Activated naive CD4-positive, alpha-beta T cell (primary cell): ENCODE measurements at places on chromosomes 11 and 22.
A peak's percentile ranks its signal among the peaks of the same experiment; 100 is the strongest.

DNA sequence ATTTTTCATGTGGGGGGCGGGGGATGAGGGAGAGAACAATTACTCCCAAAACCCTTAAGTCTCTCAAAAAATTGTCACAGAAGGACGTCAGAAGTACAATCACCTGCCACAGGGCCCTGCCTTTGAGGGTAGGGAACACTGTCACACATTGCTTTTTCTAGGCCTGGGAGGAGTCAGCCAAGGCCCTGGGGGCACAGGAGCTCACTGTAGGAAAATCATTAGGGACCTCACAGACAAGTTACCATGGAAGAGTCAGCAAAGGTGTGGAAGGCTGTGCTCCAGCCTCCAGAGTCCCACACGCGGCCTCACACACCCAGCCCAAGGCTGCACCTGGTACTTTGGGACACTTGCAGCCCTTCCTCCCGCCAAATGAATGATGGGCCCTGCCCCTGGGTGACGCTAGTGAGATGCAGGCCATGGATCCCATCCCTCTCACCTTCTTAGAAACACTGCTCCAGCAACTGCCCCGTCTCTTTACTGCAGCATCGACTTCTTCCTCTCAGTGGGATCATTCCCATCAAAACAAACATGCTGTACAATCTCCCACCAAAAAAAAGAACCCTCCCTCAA lies 3.3 kb downstream of the PLEKHA7 start:
- no peak for DNase-seq

GRCh38 chr22:23829845-23830372 lies 8.9 kb downstream of the DERL3 start:
- DNase-seq: no peak

GRCh38 chr22:22787786-22788459 lies 99.7 kb upstream of the IGLL5 start:
- peak; percentile 42 for DNase-seq

DNA sequence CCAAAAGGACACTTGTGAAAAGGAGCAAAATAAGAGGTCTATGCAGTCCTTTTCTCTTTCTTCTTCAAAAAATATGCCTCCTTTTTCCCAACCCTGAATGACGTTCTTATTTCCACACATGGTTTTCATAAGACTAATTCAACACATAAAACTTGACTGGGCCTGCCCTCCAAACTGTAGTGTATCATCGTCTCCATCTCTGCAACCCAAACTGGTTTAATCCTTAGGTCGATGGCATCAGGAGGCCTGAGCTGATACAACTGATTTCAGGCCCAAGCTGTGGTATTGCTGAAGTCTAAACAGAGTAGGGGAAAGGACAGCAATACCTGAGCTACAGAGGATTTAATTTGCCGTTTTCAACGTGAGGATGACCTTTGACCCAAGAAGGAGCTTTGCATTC lies 130.0 kb upstream of the MTNR1B start:
- no peak for DNase-seq

- DNase-seq: no peak
Measured at GRCh38 chr11:131787119-131787518, 416.7 kb downstream of the NTM start.

DNA sequence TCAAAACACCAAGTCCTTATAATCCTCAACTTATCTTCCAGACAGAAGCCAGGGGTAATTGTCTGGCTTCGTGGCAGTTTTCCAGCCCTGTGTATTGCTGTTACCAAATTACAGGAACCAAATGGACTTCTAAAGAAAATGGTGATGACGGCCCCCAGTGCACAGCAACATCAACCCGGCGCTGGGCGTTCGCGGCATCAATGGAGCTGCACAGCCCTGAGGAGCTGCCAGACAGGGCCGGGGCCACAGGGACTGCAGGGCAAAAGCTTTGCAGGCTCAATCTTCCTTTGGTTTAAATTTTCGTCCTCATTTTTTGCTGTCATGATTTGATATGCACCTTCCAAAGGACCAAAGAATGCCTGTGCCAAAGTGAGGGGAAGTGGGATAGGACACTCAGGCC lies 292.5 kb downstream of the BRD1 start:
- DNase-seq: no peak

- no peak for DNase-seq
Measured at GRCh38 chr11:60792521-60792920, 7.4 kb downstream of the MS4A10 start.

GRCh38 chr22:44815099-44816070 lies 63.0 kb downstream of the ARHGAP8 start:
- DNase-seq: no peak

- no peak for DNase-seq
Measured at GRCh38 chr22:44316393-44317122, 3.8 kb upstream of the SHISAL1 start.

DNA sequence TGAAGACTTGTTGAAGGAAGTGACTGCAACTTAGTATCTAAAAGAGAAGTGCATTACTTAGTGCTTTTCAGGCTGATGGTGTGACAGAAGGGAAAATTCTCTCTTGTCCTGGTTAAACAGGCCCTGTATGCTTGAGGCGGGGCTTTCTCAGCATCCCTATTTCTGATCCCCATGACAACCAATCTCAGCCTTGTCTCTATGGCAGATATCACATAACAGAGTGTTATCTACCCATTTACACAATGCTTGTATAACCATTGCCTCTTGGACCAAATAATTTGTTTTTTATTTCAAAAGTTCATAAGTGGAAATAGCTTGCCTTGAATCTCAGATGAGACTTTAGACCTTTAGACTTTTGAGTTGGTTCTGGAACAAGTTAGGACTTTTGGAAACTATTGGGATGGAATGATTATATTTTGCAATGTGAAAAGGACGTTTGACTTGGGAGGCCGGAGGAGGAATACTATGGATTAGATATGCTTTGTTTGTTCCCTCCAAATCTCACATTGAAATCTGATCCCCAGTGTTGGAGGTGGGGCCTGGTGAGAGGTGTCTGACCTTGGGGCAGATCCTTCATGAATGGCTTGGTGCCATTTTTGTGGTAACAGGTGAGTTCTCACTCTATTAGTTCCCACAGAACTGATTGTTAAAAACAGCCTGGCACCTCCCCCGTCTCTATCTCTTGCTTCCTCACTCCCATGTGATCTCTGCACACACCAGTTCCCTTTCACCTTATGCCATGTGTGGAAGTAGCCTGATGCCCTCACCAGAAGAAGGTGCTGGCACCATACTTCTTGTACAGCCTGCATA lies 3.1 kb upstream of the GLYAT start:
- DNase-seq: no peak

DNA sequence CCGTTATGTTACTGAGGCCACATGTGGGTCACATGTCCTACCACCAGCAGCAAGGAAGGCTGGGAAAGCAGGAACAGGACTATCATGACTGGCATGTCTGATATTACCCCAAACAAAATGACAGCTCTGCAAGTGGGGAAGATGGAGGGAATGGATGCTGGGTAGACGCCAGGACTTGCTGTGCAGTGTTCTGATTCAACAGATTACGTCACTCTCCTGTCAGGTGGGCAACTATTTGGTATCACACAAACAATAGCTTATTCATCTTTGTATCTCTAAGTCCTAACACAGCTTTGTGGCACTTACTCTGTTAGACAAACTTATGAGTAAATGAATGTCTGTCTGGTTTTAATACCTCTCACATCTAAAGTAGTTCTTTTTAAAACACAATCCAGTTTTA lies 105.2 kb downstream of the SPON1 start:
- DNase-seq: no peak

- DNase-seq: no peak
Measured at GRCh38 chr11:123137431-123138224, 57.4 kb downstream of the CLMP start.

GRCh38 chr22:48423481-48423911 lies 1404.2 kb downstream of the BRD1 start:
- no peak for DNase-seq

- DNase-seq: no peak
Measured at GRCh38 chr11:120131941-120132644, 5.8 kb downstream of the TRIM29 start.

GRCh38 chr22:43147821-43148220 lies 3.5 kb upstream of the TSPO start:
- DNase-seq: no peak

GRCh38 chr11:7154881-7155361 lies 66.1 kb downstream of the RBMXL2 start:
- DNase-seq: no peak

DNA sequence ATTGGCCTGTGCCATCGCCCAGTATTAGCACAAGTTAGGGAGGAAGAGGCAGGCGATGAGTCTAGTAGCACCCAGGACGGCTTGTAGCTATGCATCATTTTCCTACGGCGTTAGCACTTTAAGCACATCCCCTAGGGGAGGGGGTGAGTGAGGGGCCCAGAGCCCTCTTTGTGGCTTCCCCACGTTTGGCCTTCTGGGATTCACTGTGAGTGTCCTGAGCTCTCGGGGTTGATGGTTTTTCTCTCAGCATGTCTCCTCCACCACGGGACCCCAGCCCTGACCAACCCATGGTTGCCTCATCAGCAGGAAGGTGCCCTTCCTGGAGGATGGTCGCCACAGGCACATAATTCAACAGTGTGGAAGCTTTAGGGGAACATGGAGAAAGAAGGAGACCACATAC lies 4.3 kb downstream of the TMEM25 start:
- no peak for DNase-seq

- no peak for DNase-seq
Measured at GRCh38 chr11:76786441-76787014, 3.4 kb downstream of the TSKU start.

DNA sequence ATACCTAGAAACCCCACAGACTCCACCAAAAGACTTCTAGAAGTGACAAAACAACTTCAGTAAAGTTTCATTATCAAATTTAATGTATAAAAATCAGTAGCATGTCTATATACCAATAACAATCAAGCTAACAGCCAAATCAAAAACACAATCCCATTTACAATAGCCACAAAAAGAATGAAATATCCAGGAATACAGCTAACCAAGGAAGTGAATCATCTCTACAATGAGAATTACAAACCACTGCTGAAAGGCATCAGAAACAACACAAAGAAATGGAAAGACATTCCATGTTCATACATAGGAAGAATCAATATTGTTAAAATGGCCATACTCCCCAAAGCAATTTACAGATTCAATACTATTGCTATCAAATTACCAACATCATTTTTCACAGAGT lies 46.0 kb downstream of the PRCP start:
- DNase-seq: no peak

- no peak for DNase-seq
Measured at GRCh38 chr11:126280595-126280994, 2.3 kb upstream of the TIRAP start.

DNA sequence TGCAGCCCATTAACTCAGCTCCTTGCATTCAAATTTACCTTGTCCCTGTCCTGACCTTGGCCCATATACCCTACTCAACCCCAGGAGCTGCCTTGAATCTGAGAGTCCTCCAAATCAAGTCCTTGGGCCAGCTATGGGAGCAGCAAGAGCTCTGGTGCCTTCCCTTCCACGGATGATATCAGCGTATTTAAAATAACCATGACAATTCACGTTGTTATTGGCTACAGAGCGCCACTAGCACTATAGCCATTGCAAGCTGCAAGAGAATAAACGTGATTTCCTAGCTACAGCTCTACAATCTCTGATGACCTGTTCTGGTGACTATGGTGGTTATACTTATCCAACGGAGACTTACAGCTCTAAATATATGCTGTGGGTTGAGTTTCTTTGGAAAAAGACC lies 357.8 kb downstream of the LARGE1 start:
- no peak for DNase-seq

DNA sequence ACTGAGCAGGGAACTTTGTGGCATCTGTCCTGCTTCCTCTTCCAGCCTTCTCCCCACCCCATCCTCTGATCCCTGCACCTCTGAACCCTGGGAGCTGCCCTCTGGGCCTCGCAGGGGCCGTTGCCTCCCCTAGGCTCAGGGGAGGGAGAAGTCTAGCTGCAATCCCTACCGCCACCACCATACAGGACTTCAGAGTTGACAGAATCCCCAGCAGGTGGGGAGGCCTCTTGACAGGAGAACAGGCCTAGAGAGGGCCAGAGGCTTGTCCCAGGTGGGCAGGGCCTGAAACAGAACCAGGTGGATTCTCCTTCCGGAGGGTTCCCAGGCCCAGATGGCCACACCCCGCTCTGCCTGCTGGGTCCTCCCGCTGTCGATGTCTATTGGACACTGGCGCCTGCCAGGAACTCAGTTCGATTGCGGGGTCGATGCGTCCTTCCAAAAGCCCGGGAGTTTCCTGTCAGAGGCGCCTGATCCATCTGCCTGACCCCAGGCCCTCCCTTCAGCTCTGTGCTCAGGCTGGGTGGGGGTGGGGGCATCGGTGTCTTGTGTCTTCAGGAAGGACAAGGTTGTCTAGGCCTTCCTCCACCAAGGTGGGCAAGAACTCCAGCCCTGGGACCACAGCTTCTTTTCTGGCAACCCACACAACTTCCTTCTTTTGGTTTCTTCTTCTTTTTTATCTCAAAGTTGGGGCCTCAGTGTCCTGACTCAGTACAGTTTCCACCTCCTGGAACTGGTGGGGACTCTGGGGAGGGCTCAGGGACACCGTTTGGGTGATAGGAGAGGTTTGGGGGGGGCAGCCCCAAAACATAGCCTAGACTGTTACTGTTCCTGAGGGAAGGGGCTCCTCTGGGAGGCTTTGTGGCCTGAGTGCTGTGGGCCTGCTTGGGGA lies 6.4 kb downstream of the STARD10 start:
- DNase-seq: no peak

GRCh38 chr11:36022882-36023281 lies 79.0 kb downstream of the LDLRAD3 start:
- no peak for DNase-seq

DNA sequence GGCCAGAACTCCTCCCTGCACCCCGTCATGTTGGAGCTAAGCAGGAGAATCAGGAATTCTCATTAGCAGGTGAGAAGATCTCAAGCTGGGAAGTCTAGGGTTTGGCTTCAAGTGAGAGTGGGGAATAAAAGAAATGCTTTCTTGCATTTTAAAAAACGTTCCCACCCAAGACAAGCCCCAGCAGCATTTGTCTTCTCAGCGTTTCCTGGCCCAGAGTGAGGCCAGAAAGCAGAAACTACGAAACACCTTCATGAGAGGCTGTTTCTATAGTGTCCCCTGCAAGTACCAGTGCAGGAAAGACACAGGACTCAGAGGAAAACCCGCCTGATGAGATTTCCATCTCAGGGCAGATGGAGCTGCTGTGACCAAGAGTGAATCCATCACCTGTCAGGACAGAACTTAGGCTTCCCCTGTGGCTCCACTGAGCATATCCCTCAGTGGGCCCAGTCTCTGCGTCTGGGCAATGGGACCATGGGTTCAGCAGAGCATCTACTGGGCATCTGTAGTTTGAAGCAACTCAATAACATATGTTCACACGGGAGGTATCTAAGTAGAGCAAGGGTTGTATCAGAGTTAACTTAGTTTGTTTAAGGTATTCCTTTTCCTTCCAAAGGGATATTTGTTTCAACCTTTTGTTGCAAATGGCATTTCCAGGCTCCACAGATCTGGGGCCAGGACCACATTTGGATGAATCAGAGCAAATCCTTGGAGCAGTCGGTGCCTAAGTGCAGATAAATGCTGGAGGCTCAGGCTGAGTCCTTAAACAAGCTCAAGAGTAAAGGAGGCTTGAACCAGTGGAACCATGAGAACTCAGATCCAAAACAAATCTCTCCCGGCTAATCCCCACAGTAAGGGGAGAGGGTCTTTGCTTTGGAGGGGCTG lies 548.3 kb downstream of the MIAT start:
- no peak for DNase-seq

- no peak for DNase-seq
Measured at GRCh38 chr11:1287928-1288327, 21.5 kb downstream of the TOLLIP start.

GRCh38 chr22:35311551-35311999 lies 11.9 kb downstream of the TOM1 start:
- DNase-seq: no peak
